SK-N-DZ (cell line): ENCODE measurements at places on chromosomes 4 and X.
A peak's percentile ranks its signal among the peaks of the same experiment; 100 is the strongest.

DNA sequence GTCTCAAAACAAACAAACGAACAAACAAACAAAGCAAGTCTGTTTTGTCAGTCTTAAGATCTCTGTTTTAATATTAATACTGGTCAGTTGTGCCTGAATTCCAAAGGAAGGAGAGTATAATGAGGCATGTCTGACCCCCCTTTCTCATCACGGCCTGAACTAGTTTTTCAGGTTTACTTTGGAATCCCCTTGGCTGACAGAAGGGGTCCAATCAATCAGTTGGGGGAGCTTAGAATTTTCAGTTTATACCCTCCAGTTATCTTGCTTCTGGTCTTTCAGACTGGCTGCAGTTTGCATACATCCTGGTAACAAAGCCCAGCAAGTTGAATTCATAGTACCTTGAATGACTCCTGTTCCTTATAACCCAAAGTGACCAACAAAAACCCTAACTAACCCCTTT, 41.1 kb downstream of the TBC1D9 start:
- DNase-seq, result no peak

GRCh38 chrX:108121291-108121690, 29.7 kb downstream of the ATG4A start:
- DNase-seq, result no peak

DNA sequence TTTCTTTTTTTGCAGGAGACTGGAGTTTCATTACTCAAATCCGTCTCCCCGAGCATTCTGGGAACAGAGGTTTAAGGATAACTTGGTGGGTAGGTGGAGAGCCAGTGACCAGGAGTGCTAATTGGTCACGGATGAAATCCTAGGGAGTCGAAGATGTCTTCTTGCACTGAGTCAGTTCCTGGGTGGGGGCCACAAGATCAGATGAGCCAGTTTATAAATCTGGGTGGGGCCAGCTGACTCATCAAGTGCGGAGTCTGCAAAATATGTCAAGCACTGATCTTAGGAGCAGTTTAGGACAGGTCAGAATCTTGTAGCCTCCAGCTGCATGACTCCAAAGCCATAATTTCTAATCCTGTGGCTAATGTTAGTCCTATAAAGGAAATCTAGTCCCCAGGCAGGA, 741.3 kb downstream of the PCDH7 start:
- no peak for DNase-seq

DNA sequence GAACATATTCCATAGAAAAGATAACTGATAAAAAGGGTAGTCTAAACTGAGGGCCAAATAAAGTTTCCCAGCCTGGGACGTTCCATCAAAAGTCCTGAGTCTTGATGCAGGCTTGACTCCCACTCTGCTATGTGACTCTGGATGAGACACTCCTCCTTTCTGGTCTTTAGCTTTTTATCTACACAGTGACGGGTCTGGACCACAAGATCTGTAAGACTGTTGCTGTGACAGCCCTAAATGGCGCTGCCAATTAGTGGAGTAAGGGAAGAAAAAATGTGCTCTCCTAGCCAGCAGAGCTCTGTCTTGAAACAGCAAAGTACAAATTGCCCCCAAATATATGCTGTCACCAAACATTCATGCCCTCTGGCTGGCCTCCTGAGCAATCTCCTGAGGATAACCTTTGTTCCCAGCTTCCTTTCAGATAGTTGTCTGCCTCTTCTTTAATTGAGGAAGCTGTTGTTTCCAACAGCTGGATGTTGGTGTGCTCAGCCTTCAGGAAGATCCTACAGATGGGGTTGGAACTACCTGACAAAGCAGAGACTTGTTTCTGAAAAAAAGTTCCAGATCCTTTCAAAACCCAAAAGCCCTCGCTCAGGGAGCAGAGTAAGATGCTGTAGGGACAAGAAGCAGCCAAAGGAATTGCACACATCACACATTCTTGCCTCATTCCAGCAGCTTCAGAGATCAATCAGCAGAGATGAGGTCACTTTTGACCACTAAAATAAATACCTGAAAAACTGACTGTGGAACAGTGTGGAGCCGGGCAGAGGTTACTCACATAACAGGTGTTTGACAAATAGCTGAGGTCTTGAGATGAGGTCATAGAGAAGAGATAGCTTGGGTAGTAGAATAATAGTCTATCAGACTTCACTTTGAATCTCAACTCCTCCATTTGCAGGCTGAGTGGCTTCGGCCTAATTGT, 383.4 kb upstream of the FGF13 start:
- DNase-seq, result no peak

DNA sequence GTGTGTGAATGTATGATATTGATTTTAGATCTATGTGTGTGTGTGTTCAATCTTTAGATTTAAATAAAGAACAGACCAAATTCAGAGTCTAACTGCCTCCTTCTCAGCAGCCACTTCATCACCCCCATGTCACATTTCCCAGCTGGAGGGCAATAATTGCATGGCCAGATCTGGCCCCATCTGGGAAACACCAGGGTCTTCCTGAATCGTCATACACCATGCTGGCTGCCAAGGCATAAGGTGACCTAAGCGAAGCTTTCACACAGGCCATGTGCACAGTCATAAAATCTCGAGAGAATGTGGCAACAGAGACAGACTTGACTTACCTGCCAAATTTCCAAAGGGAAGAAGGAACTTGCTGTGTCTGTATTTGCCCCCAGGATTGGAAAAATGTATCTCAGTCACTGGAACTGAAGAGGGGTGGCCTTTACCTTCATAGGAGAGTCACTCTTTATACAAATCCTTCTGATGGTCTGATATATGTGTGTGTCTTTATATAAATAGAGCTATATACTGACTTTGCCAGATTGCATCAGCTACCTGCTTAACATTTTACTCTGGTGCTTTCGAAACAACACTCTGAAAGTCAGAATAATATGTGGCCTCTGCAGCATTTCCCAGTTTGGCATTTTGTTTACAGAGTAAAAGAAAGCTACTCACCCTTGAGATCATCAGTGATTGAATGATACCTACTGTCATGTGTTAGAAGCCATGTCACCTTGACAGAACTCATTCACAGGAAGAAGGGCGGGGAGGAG, at the start of gene PLAC1:
PLAC1 (minus strand) TSS at position 470 of the 758 bp plus-strand sequence. CDS start 91,789 bp downstream, outside the sequence.
- no peak for DNase-seq

GRCh38 chrX:44174061-44174460, 169.4 kb downstream of the EFHC2 start:
- DNase-seq, result no peak

DNA sequence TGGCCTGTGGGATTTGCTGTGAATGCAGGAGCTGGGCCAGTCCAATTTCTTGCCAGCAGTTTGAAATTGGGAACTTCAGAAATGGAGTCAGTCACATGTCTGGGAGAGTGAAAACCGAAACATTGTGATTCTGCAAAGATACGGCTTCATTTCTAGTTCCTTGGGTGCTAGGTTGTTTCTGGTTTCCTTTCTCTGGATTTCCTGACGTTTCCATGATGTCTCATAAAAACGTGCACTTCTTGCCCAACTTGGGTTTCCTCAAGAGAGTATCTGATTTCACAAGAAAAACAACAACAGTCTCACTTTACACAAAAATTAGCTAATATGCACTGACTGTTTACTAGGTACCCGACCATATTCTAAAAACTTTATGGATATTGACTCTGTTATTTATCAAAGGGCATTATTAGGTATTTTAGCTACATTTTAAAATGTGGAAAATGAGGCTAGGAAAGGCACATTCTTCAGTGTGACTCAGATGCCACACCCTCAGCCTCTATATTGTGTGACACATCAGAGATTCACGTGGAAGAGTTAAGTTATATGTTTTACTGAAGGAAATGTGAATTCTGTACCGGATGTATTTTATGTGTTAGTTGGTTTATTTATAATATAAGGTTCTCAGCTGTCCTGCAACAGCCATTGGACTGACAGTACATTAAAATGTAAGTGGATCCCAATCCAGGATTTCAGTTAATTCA, 225.0 kb upstream of the PUDP start:
- DNase-seq, result no peak

DNA sequence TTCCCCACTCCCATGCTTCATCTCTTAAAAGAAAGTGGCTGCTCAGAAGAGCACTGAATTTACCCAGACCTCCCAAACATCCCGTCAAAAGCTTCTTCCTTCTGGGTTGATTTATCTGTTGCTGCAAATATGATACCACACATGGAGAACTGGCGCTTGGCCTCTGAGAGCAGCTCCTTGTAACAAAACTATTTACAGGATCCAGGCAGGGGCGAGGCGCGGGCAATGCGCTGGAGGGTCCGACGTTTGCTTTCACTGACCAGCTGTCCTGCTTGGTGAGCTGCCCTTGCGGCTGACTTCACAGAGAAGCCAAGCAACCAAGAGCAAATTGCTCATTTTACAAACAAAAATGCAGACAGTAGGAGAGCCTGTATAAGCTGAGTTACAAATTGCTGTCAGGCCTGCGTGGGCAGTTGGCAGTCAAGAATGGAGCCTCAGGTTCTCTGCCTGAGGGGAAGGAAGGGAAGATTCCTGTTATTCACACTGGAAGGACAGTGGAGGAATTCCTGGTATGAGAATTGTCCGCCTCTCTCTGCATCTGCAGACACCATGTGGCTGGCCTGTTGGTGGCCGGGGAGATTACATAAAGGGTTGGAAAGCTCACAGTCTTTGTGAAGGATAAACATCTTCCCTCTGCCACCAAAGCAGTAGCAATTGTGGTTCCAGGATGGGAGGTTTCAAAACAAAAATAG, 192.2 kb upstream of the LEF1 start:
- no peak for DNase-seq

- DNase-seq, result no peak
Observed at GRCh38 chr4:32932156-32932555, 2212.0 kb downstream of the PCDH7 start.

DNA sequence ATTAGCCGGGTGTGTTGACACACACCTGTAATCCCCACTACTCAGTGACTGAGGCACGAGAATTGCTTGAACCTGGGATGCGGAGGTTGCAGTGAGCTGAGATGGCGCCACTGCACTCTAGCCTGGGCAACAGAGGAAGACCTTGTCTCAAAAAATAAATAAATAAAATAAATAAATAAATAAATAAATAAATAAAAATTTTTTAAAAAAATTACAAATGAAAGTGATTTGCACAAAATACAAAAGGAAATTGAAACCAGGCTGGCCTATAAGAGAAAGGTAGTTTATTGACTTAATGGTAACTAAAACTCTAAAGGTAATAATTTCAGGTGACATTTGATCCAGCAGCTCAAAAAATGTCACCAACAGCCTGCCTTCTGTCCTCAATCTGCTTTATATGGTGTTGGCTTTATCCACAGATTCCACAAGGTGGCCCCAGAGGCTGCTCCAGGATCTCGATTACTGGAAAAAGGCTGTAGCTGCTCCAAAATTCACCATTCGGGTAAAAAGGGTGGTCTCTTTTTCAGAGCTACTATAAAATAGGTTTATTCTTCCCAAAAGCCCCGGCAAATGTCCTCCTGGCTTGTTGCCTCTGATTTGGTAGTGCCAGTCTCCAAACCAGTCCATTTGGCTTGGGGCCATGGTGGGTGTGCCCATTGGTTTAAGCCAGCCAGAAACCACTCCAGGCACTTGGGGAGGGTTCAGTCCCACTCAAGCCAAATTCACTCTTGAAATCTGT, 61.4 kb upstream of the TRIM2 start:
- peak; percentile 77 for DNase-seq

DNA sequence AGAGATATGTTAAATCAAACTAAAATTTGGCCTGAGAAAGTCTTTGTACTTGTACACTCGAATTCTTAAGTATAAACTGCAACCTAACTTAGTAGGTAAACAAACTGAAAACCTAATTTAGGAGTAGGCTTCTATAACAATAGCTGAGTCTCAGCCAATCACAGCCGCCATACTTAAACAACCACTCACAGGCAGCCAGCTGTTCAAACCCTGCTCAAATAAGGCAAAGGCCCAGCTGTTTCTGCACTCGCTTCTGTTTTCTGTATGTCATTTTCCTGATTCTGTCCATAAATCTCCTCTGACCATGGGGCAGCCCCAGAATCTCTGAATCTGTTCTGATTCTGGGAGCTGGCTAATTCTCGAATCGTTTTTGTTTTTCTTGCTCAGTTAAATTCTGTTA, 7.8 kb upstream of the PLS3 start:
- no peak for DNase-seq

DNA sequence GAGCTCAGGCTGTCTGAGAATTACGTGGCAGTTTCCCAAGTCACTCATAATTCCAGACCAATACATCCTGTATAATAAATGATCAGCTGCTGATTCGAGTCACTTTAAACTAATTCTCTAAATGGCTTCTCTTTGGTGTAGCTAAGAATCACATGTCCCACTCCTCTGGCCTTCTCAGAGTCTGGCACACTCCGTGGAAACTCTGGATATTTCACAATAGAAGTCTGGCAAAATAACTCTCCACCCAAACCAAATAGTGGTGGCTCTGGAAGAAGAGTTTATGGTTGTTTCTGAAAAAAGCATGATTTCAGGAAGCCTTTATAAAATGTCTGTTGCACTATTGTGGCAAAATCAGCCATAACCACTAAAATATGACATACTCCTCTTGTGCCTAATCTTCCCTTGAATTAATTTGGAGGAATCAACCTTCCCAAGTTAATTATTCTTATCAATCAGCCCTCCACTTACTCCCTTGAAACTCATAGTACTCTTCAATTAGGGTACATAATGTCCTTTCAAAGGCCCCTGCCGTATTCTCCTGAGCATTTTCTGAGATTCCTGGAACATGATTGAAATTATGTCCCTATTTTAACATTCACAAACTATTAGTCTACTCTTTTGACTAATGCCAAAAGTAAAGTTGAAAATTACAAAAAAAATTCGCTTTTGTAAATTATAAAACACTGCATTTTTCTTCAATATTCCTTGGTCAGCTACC, 991.6 kb downstream of the FAT4 start:
- DNase-seq, result no peak

DNA sequence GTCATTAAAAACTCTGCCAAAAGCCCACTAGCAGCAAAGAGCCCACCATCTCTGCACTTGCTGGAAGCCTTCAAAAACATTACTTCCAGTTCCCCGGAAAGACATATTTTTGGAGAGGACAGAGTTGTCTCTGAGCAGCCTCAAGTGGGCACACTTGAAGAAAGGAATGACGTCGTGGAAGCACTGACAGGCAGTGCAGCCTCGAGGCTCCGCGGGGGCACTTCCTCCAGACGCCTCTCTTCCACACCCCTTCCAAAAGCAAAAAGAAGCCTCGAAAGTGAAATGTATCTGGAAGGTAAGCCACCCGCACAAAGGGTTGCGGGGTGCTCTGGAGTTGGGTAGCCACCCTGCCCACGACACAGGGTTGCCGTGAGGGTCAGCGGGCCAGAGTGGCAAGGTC, 25.9 kb downstream of the OFD1 start:
- no peak for DNase-seq

DNA sequence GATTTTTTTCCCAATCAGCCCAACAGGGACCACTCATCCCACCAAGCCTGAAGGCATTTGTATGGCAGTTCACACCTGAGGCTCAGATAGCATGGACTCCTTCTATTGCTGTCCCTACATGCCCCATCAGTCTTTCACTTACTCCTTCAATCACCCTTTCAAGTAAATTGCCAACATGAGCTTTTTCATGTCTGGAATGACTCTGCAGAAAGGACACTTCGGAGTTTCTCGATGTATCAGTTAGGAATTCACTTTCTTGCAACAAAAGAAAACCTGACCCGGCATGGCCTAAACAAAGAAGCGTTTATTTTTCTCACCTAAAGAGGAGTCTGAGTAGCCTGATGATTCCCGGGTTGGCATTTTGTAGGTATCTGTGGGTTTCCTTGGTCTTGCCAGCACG, 38.6 kb downstream of the RXFP1 start:
- no peak for DNase-seq

- peak; percentile 58 for DNase-seq
Observed at GRCh38 chr4:79198951-79199587, 126.8 kb downstream of the NAA11 start.
